Mesenteric fat pad (tissue), 1 donor: ENCODE measurements at places on chromosomes 3 and 15. TPM values are rescaled to one million over a fixed set of nuclear protein-coding genes. Genes with fewer than 3 reads are reported as not detected.

Gene GOLGA8G
- not detected for total RNA-seq

Gene SH3BP5
- 108 TPM for total RNA-seq

Gene UCN2
- not detected for total RNA-seq

Gene CHRM5
- total RNA-seq = not detected

Gene MAGI1
- total RNA-seq = 74.8 TPM

Gene CCDC9B
- total RNA-seq = 10.6 TPM

Gene LEKR1
- total RNA-seq = 1.2 TPM

Gene LIPC
- total RNA-seq = not detected

Gene EOMES
- total RNA-seq = 0.42 TPM

Gene UBL7
- 32.4 TPM for total RNA-seq

Gene SPINK8
- total RNA-seq = not detected

Gene EPHA3
- total RNA-seq = 2.8 TPM

Gene TRAK1
- 38.3 TPM for total RNA-seq

Gene ARGFX
- total RNA-seq = not detected
